ENCODE measurements at places on chromosomes 7 and 10. TPM values are rescaled to one million over a fixed set of nuclear protein-coding genes. Genes with fewer than 3 reads are reported as not detected.

DNA sequence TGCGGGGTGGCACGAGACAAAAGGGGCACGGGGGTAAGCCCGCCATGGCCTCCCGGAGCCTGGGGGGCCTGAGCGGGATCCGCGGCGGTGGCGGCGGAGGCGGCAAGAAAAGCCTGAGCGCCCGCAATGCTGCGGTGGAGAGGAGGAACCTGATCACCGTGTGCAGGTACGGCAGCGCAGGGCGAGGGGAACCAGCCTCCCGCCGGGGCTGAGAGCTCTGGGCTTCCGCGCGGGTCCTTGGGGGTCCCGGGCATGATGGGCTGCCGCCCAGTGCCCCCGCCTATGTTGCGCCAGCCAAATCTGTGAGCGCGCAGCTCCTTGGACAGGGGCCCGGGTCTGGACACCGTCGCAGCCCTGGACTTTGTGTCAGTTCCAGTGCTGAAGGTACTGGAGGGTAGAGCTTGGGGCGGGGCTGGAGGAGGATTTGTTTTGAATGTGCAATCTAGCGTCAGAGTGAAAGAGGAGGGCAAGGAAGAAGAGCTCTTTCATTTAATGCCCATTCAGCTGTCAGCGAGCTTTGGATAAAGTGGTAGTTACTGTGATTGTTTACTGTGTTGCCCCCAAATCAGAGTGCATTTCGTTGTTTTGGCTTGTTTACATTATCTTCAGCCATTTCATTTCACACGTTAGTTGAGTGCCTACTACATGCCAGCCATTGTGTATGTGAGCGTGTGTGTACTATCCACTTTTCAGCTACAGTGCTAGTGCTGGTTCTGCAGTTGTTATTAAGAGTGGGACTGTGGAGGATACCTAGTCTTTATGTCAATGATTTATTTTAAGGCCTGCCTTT is 777 bp downstream of the RUNDC3B start:
- peaks cover 10% of the 10 kb centered on the region for H3K27me3 ChIP-seq
- H3K4me1 ChIP-seq, result peaks cover 16% of the 10 kb centered on the region
- no peaks in the 10 kb centered on the region for H3K36me3 ChIP-seq
- H3K27ac ChIP-seq, result no peak overlapping the region

DNA sequence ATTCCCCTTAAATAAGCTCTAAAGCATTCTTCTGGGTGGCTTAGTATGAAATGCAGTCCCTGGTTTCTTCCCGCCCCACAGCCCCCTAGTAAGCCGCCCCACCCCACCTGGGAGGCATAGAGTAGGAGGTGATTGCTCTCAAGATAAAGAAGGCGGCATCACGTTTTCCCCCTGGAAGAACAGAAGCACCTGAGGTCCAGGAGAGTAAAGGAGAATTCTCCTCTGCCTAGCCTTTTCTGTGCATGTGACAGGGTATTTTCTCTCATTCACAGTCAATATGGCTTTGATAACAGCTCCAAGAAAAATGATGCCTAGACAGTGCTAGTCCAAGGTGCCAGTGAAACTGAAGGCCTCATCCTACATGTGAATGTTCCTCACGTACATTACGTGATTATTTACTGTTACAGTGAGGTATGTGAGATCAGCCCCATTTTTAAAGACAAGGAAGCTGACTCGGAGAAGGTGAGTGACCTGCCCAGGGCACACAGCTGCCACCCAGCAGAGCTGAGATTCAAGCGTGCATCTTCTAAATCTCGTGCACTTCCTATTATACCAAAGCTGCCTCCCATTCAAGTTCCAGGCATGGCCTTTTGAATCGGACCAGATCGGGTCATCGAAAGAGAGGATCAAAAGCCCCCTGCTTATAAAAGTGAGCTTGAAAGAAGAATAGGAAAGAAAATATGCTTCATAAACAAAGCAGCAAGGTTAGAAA is 59.4 kb downstream of the FAM171A1 start:
- H3K27me3 ChIP-seq, result no peaks in the 10 kb centered on the region
- no peak overlapping the region for H3K27ac ChIP-seq
- H3K4me3 ChIP-seq, result no peak overlapping the region

DNA sequence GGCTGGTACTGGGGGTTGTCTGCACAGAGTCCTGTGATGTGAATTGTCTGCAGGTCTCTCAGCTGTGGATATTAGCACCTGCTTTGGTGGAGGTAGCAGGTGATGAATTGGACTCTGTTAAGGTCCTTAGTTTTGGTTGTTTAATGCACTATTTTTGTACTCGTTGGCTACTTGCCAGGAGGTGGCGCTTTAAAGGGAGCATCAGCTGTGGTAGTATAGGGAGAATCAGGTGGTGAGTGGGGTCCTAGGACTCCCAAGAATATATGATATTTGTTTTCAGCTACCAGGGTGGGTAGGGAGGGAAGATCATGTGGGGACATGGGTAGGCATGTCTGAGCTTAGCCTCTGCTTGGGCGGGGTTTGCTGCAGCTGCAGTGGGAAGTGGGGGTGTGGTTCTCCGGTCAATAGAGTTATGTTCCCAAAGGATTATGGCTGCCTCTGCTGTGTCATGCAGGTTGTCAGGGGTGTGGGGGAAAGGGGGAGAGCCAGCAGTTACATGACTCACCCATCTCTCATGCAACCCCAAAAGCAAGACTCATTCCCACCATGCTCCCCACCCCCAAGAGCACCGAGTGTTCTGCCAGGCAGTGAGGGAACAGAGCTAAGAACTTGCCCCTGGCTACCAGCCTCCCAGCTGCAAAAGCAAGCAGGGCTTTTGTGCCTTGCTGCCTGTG is 53.7 kb upstream of the ZNF273 start:
- H3K4me1 ChIP-seq, result no peaks in the 10 kb centered on the region
- H3K4me3 ChIP-seq, result no peak overlapping the region
- no peak for DNase-seq
- no peaks in the 10 kb centered on the region for H3K36me3 ChIP-seq
- H3K27me3 ChIP-seq, result no peaks in the 10 kb centered on the region
- no peak overlapping the region for H3K27ac ChIP-seq

GRCh38 chr10:1670541-1671365 is 66.6 kb downstream of the ADARB2 start:
- no peak for DNase-seq
- peaks cover 5% of the 10 kb centered on the region for H3K27me3 ChIP-seq

NRAP gene
- total RNA-seq, result not detected

DNA sequence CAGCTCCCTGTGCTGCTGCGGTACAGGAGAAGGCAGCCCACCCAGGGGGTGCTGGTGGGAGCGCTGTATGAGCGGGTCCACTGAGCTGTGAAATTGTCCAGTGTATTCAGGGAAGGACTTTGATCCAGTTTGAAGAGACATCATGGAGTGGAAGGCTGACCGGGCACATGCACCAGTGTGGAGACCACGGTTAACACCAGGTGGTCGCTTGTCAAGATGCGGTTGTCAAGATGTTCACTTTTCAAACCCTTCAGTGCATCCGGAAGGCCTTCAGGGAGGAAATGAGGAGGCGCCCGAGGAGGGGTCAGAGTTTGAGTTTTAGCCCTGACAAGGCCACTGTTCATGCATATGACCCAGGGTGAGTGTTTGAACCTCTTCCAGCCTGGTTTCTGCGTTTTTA is 6.1 kb downstream of the DOCK1 start:
- no peak overlapping the region for H3K4me3 ChIP-seq
- peaks cover 18% of the 10 kb centered on the region for H3K36me3 ChIP-seq
- peaks cover 25% of the 10 kb centered on the region for H3K4me1 ChIP-seq
- no peak overlapping the region for H3K27ac ChIP-seq
- H3K27me3 ChIP-seq, result no peaks in the 10 kb centered on the region
- DNase-seq, result no peak

PPP1R3A gene
- not detected for total RNA-seq

GRCh38 chr10:120186506-120186905 is 270.5 kb upstream of the PLPP4 start:
- DNase-seq, result no peak
- no peaks in the 10 kb centered on the region for H3K4me1 ChIP-seq
- no peaks in the 10 kb centered on the region for H3K36me3 ChIP-seq
- H3K4me3 ChIP-seq, result no peak overlapping the region
- H3K27me3 ChIP-seq, result no peaks in the 10 kb centered on the region

OR6B1 gene
- total RNA-seq, result not detected

SPDYE16 gene
- not detected for total RNA-seq

GHRHR gene
- total RNA-seq, result not detected

DNA sequence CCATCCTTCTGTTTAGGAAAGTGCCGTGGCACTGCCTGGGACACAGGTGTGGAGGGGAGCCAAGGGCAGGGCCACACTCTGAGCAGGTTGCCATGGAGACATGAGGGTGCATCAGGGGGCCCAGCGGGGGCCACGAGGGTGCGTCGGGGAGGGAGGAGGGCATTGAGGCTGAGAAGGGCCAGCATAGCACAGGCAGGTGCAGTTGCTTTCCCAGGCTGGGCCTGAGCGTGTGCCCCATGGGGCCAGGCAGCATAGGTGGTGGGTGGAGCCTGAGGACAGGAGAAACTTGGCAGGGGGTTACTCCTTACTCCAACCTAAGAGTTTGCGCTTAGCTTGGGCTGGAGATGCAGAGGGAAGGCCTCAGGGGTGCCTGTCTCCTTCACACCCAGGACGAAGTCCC is 15.2 kb downstream of the YKT6 start:
- H3K4me3 ChIP-seq, result no peak overlapping the region
- no peaks in the 10 kb centered on the region for H3K4me1 ChIP-seq
- H3K36me3 ChIP-seq, result peaks cover 34% of the 10 kb centered on the region
- no peak for DNase-seq

DNA sequence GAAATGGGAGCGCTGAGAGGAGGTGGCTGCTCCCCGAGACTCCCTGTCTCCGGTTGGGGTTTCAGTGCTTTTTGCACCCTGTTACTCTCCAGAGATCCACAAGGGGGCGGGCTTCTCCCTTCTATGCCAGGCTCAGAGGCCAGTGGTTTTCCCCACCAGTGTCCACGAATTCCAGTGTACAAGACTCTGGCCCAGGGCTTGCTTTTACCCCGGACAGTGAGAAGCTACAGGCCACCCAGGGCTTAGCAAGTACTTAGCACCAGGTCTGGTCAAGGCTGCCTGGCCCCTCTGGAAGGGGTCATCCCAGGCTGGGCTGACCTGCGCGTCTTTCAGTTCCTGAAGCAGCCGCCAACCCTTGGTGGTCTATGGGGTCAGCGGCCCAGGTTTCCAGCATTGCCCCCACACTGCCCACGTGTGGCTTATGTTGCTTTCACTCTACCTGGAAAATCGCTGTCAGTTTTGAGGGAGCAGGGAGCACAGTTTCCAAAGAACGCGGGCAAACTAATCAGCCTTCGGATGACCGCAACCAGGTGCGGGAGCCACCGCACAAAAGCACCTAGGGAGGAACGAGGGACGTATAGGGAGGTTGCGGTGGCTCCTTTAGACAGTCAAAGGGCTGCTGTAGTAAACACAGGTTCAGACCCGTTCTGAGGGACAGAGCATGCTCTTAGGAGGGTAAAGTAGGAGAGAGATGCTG is 6.8 kb downstream of the CYP26A1 start:
- no peaks in the 10 kb centered on the region for H3K27me3 ChIP-seq
- H3K36me3 ChIP-seq, result no peaks in the 10 kb centered on the region
- peak overlapping the region; percentile 56 for H3K27ac ChIP-seq
- no peak overlapping the region for H3K4me3 ChIP-seq
- peaks cover 67% of the 10 kb centered on the region for H3K4me1 ChIP-seq
- DNase-seq, result peak; percentile 76

AZGP1 gene
- not detected for total RNA-seq

SLC35G1 gene
- 15.4 TPM for total RNA-seq

DNA sequence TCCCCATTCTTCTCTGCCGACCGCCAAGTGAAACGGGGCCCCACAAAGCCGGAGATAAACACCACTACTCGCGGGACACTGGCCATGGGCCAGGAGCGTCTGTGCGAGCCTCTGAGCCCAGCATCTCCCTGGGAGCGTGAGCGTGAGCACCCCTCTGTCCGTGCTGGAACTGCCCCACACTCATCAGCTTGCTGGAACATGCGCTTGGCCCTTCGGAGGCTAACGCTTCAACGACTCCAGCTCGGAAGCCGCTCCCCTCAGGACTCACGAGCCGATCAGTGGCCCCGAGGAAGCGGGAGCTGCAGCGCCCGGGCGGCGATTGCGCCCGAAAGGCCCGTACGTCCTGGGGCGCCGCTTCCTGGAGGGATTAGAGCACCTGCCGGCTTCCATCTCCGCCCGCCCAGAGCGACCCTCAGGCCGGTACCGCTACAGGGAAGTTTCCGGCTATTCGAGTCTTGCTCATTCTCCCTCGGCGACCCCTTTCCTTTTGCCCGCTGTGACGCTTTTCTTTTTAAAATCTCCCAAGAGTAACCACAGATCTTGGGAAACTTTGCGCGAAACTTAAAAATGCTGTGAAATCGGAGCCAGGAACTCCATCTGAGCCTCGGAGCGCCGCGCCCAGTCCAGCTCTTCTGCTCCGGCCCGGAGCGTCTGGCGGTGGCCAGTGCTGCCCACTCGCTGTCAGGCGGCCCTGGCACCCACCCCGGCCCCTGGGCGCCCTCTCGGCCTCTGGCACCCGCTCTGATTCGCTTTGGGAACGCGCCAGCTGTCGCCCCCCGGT is 1.0 kb downstream of the TLL2 start:
- peaks cover 29% of the 10 kb centered on the region for H3K4me1 ChIP-seq
- no peaks in the 10 kb centered on the region for H3K36me3 ChIP-seq
- peak overlapping the region; percentile 30 for H3K4me3 ChIP-seq
- peaks cover 20% of the 10 kb centered on the region for H3K27me3 ChIP-seq
- no peak overlapping the region for H3K27ac ChIP-seq

GRCh38 chr10:78295242-78295641 is 261.6 kb downstream of the RPS24 start:
- H3K4me3 ChIP-seq, result no peak overlapping the region
- H3K27me3 ChIP-seq, result no peaks in the 10 kb centered on the region
- no peaks in the 10 kb centered on the region for H3K4me1 ChIP-seq
- no peaks in the 10 kb centered on the region for H3K36me3 ChIP-seq
- no peak overlapping the region for H3K27ac ChIP-seq

NFE2L3 gene
- 17.1 TPM for total RNA-seq

- no peak for DNase-seq
- H3K27me3 ChIP-seq, result peaks cover 7% of the 10 kb centered on the region
- H3K4me3 ChIP-seq, result no peak overlapping the region
These were observed 190.8 kb upstream of the KMT2E start for GRCh38 chr7:104823177-104823576.

DNA sequence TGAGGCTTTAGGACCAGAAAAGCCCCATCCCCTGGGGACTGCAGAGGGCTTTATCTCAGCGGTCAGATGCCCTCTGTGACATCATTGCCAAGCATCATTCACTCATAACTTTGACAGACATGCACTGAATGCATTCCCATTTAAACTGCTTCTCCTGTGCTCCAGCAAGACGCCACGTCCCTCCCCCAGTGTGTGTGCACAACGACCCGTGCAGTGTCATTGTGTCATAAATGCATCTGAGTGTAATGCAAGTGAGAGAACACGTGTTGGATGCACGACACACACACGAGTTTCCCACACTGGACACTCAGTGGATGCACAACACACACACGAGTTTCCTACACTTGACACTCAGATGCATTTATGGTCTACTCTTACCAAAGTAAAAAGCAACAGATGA is 337.9 kb downstream of the PTPRN2 start:
- no peaks in the 10 kb centered on the region for H3K4me1 ChIP-seq
- H3K27ac ChIP-seq, result no peak overlapping the region
- no peaks in the 10 kb centered on the region for H3K27me3 ChIP-seq
- peak; percentile 16 for DNase-seq
- no peak overlapping the region for H3K4me3 ChIP-seq

NUTM2B gene
- total RNA-seq, result 0.03 TPM
